ENCODE measurements at places on chromosomes 6 and 20.

DNA sequence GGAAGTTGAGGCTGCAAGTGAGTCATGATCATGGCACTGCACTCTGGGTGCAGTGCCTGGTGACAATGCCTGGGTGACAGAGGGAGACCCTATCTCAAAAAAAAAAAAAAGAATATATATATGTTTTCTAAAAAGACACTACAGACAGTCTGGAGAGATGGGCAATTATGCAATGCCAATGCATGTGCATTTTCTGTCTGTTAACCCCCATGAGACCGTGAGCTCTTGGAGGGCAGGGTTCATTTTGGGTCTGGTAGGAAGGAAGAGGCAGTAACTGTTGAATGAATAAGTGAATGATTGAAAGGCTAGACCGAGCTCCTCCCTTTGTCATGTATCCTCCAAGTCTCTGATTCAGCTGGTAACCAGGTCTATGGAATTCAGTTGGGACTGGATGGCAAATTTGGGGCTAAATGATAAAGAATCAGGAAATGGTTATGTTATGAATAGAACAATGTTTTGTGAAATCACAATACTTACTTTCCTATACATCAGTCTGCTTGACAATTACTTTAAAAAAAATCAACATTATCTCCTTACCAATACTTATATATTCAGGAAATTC is 5.6 kb upstream of the BLCAP start:
- no peak for DNase-seq

- no peak for DNase-seq
Observed at GRCh38 chr6:157665180-157665579, 157.9 kb upstream of the SNX9 start.

GRCh38 chr6:44906761-44907160 is 421.4 kb upstream of the RUNX2 start:
- DNase-seq, result no peak

DNA sequence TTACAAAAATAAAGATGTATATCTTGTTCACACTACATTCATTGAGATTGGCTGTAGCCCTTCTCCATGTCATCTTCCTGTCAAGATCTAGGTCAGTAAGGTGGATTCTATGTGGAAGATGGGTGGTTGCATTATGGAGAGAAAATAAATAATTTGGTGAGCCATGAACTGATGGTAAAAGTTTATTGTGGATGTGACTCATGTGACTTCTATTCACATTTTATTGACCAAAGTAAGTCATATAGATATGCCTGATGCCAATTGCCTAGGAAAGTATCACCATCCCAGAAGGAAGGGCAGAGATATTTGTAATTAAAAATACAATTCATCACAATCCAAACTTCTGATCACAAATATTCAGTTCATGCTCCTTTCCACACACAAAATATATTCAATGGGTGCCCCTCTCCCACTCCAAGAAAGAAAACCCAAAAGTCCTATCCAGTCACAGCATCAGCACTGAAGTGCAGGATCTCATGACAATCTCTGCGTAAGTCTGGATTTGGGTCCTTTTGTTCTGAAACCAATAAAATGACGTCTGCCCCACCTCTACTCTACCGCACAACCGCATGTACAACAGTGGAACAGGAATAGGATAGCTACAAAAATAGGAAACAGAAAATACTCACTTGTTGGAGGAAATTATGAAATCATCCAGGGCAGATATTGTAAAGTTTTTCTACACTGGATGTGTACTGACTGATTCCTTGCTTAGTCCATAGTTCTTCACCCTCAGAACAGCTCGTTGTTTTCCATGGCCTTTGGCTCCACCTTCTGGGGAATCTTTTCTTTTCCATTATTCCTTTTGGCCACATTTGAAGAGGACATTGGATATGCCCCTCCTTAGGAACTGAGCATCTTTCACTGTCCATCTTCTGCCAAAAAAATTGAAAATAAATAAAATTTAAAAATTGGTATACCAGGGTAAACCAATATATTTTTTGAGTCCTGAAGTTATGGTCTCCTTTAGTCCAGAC is 16.1 kb upstream of the SLC17A3 start:
- peak; percentile 19 for DNase-seq

GRCh38 chr6:103982574-103982973 is 877.1 kb downstream of the HACE1 start:
- no peak for DNase-seq

DNA sequence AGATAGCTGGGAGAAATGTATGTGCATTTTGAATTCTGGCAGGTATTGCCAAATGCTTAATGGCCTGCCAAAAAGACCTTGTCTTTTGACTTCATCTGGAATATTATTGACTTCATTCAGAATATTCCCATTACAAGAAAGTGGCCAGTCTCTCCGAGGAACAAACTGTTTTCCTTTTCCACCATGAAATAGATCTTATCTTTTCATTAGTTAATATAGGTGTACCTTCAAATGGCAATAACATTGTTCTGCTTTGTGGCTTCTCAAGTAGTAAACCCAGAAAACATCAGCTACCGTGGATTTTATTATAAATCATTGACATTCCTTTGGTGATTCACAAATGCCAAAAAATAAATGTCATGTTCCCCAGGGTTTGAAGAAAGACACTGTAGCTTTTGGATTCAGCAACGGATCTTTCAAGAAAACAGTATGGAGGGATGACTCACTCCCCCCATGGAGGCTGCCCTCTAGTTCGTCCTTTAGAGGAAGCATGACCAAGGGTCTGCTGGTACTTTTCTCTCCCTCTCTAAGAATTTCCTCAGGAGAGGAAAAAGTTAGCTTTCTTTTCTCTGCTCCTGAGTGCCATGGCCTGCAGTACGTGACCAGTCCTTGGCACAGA is 1.1 kb upstream of the RNF182 start:
- DNase-seq, result no peak

DNA sequence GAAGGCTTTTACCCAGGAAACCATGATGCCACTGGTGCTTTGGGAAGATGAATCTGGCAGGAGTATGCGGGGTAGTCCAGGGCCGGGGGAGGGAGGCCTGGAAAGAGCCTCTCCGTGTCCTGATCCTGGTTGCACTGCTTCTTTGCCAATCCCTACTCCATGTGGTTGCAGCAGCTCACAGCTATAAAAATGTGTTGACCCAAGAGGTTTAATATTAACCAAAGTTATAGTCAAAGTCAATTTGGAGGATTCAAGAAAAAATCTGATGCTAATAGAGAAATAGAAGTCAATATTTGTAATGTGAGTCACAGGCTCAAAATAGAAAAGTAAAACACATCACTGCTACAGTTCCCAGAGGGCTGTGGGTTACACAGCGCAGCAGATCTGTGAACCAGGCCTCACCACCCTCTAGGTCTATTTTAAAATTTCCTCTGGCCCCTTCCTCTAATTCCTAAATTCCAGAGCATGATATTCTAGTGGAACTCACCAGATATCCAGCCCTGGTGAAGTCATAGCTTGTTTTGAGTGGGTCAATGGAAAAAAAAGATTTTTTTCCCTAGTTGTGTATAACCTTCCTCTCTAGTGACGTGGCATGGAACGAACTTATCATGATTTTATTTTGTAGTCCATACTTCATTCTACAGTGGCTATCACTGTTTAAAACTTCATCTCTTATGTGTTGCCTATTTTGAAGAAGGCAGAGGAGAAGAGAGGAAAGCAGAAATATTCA is 63.2 kb upstream of the BMP2 start:
- no peak for DNase-seq
